Natural killer cell (primary cell): ENCODE measurements at places on chromosomes 2 and 18. TPM values are rescaled to one million over a fixed set of nuclear protein-coding genes. Genes with fewer than 3 reads are reported as not detected.

DNA sequence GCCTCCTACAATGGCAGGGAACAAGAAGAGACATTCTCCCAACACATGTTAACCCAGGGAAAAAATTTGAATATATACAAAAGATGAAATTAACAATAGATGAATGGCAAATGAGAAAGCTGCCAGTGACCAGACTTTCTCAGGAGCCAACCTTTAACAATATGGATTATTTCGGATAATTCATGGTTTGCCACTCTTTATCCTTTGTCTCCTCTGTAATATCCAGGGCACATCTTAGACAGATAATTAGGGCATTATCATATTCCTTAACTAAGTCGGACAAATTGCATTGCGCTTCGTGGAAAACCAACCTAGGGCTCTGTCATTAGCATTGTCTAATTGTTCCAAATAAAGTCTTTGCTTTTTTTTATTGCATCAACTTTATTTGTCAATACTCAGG is 97.3 kb downstream of the CDCA7 start:
- DNase-seq: no peak

DNA sequence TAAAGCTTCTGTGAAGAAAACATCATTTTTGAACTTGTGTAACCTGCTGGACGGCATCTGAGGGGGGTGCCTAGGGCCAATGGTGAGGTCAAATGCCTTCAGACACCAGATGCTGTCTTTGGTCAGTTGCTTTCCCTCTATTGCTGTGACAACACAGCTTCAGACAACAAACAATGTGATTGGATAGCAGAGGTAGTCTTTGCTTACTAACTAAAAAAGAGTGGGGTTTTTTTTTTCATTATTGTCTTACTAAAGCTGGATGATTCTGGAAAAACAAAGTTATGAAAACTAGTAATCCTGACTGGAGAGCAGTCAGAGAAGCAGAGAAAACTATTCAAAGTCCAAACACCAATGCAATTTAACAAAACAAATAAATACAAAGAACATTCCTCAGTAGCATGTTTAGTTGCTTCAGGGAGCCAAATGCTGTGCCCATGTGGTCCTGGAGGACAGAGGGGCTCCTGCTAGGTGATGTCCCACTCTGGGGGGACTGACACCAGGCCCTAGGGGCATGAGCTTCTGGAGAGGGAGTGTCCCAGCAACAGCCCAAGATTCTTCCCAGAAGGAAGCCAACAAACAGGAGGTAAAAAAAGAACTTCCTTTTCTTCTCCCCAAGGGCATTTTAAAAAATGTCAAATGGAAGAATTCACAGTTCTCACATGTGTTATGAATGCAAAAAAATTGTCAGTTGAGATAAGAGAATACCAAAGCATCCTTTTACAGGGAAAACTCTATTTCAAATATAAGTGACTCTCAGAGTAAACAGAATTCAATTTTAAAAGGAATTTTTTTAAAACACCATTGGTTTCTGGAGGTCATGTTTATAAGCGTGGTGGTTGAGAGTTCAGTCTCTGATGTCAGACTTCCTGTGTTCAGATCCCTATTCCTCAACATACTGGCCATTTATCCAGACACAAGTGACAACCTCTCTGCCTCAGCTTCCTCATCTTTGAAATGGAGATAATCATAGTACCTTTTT is 181.1 kb upstream of the PGAP1 start:
- no peak for DNase-seq

The VWA3B gene
- total RNA-seq: not detected

- peak; percentile 71 for DNase-seq
These were observed 10.9 kb downstream of the GNLY start for GRCh38 chr2:85704800-85705679.

DNA sequence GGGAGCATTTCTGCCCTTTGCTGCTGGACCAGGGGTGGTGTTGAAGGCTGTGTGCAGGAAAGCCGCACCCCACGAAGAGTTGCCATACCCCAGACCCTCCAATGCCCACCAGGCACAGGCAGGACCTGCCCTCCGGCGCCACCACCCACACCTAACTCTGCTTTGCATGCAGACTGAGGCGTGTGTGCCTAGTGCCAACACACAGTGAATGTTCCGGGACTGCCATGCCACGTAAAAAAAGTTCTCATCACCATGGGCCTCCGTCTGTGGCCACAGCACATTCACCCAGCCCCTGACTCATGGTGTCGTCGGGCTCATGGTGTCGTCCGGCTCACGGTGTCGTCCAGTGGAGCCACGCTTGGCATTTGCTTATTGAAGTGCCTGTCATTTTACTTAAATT is 184.9 kb upstream of the RAB6C start:
- no peak for DNase-seq

The NAT8 gene
- total RNA-seq: not detected

DNA sequence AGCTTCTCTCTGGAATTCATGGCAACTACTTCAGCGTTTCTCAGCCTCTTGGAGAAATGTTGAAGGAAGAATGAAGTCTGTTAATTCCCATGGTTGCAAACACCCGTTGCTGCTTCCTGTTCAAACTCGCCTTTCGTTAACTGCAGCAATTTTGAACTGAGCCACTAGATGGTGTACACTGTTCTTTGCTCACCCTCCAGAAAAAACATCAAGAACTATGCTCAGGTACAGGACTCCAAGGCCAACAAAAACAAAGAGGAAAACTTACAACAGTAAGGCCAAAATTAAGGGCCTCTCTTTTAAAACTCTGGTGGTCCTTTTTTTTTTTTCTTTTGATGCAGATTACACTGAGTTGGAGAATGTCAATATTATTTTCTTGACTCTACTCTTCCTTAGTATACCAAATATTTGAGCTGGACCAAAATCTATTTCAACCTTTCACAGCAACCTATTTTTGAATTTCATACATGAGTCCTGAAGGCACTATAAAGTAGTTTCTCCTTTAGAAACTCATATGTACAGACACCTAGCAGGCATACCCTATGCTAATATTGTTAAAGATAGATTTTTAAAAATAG is 58.2 kb downstream of the KLHL14 start:
- DNase-seq: no peak

GRCh38 chr2:115596659-115597375 is 1154.4 kb downstream of the DPP10 start:
- DNase-seq: no peak
